Activated CD4-positive, CD25-positive, alpha-beta regulatory T cell (primary cell): ENCODE measurements at places on chromosomes 6 and 20.

GRCh38 chr20:14264869-14265268 lies 72.5 kb downstream of the FLRT3 start:
- DNase-seq: no peak

- no peak for DNase-seq
Observed at GRCh38 chr6:128275030-128275429, 245.4 kb downstream of the PTPRK start.

DNA sequence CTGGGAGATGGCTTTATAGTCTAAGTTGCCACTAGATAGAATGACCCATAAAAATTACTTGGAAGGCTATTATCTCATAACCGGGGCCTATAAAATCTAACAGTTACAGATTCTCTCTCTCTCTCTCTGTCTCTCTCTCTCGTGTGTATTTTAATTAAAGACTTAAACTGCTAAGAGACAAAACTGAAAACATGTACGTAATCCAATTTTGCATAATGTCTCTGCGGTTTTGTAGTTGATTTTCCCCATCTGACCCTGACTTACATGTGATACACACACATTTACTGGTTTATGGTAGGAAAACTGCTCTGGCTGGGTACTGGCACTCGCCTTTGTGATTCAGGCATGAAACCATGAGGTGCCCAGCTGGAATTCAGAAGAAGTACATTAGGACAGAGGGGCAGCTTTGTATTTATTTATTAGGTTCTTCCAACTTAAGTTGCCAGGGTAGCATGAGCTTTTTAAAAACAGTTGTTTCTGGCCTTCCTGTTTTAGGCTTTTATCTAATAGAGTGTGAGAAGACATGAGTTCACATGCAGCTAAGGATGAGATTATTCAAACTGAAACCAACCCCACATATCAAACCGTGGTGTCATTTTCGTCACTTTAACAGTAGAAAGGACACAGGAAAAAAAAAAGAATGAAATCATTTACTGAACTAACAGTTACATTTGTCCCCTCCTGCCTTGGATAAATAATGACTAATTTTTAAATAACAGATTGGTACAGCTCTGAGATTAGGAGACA lies 182.5 kb downstream of the GMPR start:
- no peak for DNase-seq

GRCh38 chr20:49620364-49621240 lies 52.7 kb upstream of the PTGIS start:
- DNase-seq: no peak

- DNase-seq: no peak
Observed at GRCh38 chr6:170080169-170080827, 210.6 kb downstream of the DLL1 start.

DNA sequence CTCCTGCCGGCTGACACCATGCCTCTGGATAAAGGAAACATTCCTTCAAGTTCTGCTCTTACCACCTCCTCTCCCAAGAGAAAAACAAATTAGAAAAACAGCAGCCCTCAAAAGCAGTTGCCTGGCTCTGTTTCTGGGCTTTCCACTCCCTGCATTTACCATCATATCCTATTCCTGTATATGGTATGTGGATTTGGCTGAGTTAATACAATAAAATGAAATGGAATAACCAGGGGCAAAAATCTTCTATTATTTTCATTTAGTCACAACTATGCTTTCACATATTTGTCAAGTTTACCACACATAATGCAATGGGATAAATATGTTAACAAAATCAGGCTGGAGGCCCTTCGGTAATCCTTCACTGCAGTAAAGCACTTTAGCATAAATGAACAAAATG lies 34.3 kb downstream of the COL12A1 start:
- DNase-seq: no peak

DNA sequence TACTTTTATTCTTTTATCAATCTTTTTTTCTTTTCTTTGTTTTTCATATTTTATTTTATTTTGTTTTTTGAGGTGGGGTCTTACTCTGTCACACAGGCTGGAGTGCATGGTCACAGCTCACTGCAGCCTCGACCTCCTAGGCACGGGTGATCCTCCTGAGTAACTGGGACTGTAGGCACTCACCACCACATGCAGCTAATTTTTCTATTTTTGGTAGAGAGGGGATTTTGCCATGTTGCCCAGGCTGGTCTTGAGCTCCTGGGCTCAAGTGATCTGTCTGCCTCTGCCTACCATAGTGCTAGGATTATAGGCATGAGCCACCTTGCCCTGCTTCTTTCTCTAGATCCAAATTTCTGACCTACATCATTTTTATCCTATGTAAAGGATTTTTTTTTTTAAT lies 153.2 kb downstream of the CDKAL1 start:
- no peak for DNase-seq

GRCh38 chr6:151537556-151537955 lies 43.7 kb downstream of the CCDC170 start:
- no peak for DNase-seq

GRCh38 chr20:54131675-54132611 lies 41.8 kb downstream of the CYP24A1 start:
- DNase-seq: no peak

DNA sequence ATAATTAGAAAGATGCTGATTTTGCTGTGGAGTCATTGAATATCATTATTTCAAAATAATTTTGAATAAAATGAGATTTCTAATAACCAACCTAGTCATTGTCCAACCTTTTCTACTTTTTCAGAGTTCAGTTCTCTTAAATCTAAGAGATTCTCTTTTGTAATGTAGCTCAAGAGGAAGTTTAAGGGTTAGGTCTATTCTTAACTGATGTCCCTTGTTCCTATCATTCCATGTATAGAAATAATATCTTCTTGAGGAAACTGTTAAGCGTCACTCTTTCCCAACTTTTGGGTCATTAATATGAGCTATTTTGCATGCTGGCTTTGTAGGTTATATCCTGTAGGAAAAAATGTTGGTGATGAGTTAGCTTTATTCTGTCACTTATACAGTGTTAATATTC lies 27.0 kb downstream of the RNF144B start:
- no peak for DNase-seq

DNA sequence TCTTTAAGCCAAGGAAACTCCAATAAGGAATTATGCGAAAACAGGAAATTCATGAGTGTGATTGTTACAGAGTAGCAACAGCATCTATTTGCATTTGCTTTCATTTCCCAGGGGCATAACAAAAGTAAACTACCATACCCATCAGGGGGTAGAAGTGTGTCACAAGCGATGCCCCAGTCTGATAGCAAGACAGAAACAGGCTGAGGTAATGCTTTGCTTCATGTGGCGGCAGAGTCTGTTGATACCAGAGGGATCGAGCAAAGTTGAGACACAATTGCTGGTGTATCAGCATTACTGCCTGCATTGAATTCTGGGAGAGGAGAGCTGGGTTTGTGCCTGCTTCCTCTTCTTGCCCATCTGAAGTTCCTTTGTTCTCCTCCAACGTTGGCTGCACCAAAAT lies 51.2 kb upstream of the LYRM2 start:
- DNase-seq: no peak

DNA sequence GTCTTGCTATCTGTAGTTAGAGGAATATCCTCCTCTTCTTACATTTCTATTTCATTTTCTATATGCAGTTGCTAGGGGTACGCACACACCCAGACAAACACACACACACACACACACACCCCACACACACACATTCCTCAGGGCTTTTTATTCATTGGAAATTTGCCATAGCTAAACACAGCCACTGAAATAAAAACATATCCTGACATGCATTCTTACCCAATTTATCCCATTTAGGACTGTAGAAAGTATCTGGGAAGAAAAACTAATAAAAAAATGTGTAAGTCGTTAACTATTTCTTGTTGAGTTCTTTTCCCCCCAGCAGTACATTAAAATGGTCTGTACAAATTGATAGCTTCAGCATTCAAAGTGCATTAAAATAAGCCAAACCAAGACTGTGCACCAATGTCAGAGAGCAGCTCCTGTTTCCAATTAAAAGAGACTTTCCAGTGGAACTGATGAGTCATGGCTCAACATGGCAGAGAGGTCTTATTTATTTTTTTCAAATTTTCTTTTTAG lies 357.9 kb upstream of the AGPAT4 start:
- no peak for DNase-seq

DNA sequence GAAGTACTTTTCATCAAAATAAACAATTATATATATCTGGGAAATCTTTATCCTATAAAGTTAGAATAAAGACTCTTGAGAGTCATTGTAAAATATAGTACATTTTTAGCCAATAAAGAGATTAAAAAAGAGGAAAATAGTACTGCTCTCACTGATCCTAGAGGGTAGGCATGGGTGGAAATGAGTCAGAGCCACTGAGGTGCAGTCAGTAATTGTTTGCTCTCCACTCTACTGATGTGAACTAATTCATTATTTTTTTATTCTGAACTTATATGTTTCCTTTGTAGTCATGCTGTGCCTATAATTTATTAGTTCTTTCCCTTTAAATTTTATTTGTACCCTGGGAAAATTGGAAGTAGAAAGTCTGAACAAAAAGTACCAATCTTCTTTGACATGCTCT lies 1359.4 kb upstream of the GJE1 start:
- no peak for DNase-seq
